ENCODE measurements at places on chromosomes 3 and 15.

- no peak for DNase-seq
These were observed 7.6 kb downstream of the GDPGP1 start for GRCh38 chr15:90241343-90242192.

DNA sequence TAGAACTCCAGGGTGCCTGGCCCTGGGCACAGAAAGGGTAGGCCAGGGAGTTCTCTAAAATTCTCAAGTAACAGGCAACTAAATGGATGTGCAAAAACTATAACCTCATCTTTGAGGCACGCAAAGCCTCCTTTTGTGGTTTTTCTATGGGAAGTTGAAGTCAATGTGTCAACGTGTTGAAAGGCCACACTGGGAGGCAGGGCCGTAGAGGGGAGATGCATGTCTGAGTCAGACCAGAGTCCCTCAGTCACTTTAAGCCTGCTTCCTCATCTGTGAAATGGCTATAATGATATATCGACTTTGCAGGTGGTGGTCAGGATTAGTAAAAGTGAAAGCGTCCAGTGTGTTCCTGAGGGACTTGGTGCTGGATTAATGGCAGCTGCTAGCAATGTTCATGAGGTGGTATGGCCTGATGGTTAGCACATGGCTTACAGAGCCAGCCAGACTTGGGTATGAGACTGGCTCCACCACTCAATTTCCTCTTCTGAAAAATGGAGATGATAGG lies 17.0 kb downstream of the TGM5 start:
- no peak for DNase-seq

GRCh38 chr3:132784502-132785025 lies 62.4 kb upstream of the NPHP3 start:
- no peak for DNase-seq

DNA sequence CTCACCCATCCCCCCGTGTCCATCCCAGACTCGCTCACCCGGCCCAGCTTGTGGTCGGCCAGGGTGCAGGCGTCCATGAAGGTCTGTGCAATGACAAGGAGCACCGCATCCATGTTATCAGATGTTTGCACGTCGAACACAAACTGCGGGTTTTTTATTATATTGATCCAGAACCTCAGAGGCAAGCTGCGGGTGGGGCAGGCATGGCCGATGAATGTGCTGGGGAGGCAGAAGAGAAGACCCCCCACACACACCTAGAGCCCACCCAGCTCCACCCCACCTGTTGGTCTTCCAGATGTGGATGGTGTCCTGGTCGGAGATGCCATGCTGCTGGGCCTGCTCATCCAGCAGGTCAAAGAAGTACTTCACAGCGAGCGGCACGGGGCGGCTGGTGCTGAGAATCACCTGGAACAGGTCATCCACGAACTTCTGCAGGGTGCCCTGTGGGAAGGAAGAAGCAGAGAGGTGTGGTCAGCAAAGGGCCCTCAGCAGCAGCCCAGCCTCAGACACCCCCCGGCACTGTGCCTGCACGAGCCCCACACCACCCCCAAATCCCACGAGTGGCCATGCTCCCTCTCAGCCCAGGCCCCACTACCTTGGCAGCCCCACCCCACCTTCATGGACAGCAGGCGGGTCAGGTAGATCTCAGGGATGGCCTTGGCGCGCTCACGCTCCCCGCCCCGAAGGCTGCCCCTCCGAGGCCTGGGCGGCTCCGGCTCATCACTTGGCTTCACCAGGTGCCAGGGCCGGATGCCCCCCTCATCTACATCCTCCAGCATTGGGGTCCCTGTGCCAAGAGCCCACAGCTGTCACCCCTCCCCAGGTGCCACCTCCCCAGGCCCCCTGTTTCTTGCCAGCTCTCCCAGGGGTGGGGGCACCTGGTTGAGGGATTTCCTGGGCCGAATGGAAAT lies 20.3 kb downstream of the PLXNB1 start:
- DNase-seq, result no peak

- no peak for DNase-seq
These were observed 40.8 kb upstream of the BHLHE40 start for GRCh38 chr3:4938281-4938982.

- no peak for DNase-seq
These were observed 55.8 kb downstream of the DNAJB8 start for GRCh38 chr3:128410669-128411573.

DNA sequence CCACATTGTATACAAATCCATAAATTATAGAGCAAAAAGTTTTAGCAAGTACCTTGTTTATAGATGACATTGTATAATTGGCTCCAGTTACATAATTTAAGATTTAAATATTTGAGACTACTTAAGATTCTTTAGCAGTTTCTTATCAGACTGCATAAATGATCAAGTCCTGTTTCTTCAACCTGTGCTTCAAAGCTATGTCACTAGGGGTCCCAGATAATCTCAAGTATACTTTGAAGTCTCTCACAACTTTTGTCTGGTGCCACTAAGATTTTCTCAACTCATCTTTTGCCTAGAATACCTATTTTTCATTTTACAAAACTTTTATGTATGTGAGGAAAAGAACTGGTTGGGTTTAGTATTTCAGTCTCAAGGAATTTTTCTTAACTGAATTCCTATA lies 205.5 kb downstream of the STAG1 start:
- no peak for DNase-seq

- DNase-seq, result no peak
These were observed 917.7 kb downstream of the IGSF11 start for GRCh38 chr3:118116991-118117390.

Data from stimulated activated CD4-positive, alpha-beta T cell treated with anti-CD3 and anti-CD28 coated beads, Interleukin-15, amount 100 ng/mL, for 48 hours (primary cell).